ENCODE measurements at places on chromosomes 7 and 10.

GRCh38 chr7:1092161-1092632 lies 4.3 kb downstream of the GPER1 start:
- DNase-seq: no peak

DNA sequence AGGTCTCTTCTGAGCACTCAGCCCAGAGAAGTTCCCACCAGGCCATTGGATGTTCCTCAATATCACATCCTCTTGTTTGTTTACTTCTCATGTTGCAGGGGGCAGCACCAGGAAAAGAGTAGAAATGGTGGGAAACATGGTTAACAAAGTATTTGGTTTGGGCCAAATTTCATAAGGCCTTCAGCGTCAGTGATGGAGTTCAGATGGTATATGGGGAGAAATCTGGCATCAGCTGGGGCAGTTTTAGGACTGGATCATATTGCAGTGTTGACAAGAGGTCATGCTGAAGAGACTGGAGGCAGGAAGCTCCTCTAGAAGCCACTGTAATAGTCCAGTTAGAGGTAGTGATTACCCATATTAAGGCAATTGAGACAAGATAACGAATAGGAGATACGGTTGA lies 200.0 kb downstream of the WDR11 start:
- DNase-seq: no peak

- DNase-seq: no peak
Measured at GRCh38 chr10:117635826-117636225, 93.3 kb downstream of the EMX2 start.

- DNase-seq: no peak
Measured at GRCh38 chr10:127745861-127746260, 8.9 kb downstream of the FOXI2 start.

DNA sequence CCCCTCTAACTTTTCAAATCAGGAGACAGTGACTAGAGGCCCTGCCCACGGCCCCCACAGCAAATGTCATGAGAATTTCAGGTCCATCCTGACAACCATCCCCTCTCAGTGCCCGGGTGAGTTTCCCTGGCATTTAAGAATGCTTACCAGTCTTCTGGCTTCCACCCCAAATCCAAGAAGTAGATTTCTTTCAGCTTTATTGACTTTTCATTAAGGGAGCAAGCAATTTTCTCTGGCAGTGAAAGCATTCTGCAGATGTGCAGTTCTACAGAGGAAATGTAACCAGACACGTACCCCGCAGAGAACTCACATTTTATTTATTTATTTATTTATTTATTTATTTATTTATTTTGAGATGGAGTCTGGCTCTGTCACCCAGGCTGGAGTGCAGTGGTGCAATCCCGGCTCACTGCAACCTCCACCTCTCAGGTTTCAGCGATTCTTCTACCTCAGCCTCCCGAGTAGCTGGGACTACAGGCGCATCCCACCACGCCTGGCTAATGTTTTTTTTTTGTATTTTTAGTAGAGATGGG lies 120.9 kb upstream of the KCTD7 start:
- DNase-seq: no peak

Data from NCI-H748 treated with DMSO at 0.1 percent for 48 hours (cell line).